NCI-H526 (cell line): ENCODE measurements at places on chromosomes 16 and 17.

- DNase-seq = no peak
Measured at GRCh38 chr16:21263640-21264570, 14.2 kb downstream of the CRYM start.

DNA sequence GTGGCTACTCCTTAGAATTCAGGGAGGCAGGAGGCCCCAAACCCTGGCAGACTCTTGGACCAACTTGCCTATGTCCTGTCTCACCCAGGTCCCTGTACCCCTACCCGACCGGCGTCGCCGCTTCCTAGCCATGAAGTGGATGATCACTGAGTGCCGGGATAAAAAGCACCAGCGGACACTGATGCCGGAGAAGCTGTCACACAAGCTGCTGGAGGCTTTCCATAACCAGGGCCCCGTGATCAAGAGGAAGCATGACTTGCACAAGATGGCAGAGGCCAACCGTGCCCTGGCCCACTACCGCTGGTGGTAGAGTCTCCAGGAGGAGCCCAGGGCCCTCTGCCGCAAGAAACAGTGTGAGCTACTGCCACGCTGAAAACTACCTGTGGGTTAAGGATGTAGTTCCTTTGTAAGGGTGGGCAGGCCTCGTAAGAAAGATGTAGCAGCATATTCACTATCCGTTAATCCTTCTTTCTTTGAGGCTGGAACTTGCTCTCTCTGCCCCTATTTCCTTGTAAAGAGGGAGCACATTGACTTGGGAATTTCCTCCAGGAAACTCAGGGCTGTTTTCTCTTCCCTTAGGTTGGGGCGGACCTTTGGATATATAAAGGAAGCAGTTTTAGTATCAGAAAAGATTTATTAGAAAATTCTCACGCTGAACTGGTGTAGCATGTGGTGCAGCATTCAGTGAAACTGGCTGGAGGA lies 4.1 kb downstream of the MRPS7 start:
- no peak for DNase-seq

DNA sequence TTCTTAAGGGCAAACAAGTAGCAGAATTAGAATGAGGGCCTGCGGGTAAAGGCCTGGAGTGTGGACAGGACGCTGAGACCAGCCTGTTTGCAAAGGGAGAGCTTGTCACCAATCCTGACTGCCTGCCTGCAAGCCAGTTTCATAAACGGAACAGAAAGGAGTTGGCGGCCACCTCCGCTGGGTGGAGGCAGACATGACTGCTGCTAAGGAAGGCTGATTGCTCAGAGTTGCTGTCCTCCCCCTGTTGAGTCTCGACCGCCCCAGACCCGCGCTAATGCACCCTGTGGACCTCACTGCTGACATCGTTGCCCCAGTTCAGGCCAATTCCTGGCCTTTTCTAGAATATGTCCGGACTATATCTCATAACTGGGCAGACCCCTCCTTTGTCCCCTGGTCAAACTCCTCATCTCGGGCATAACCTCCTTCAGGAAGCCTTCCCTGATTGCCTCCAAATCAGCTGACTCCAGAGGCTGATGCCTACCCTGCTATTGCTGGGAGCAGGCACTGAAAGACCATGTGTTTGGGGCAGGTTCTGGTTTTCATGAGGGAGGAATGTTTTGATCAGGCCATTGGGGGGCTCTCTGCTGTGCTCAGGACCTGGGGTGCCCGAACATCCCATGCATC lies 153.0 kb upstream of the CIBAR2 start:
- DNase-seq = no peak

GRCh38 chr16:16095646-16096045 lies 127.6 kb downstream of the ABCC6 start:
- no peak for DNase-seq

DNA sequence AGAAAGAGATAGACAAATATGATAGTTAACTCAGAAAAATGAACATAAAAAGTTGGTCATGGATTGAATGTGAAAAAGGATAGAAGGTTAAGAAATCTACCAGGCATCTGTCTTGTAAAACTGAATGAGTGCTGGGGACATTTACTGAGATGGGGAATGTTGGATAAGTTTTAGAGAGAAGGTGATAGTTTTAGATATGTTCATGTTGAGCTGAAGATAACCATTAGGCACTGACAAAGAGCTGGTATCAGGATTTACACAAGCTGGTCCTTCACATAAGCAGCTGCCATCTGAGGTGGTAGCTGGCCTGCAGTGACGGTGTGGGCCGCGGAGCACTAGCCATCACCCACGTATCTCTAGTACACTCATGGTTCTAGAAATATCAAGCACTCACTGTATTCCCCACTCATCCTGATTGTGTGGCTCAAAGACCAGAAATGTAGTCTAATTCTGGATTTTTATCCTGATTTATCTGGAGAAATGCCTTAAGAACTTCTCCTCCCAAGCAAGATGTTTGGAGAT lies 194.4 kb upstream of the KCNJ16 start:
- no peak for DNase-seq
